IMR-90 (cell line): ENCODE measurements at places on chromosomes 3 and 15. TPM values are rescaled to one million over a fixed set of nuclear protein-coding genes. Genes with fewer than 3 reads are reported as not detected.

DNA sequence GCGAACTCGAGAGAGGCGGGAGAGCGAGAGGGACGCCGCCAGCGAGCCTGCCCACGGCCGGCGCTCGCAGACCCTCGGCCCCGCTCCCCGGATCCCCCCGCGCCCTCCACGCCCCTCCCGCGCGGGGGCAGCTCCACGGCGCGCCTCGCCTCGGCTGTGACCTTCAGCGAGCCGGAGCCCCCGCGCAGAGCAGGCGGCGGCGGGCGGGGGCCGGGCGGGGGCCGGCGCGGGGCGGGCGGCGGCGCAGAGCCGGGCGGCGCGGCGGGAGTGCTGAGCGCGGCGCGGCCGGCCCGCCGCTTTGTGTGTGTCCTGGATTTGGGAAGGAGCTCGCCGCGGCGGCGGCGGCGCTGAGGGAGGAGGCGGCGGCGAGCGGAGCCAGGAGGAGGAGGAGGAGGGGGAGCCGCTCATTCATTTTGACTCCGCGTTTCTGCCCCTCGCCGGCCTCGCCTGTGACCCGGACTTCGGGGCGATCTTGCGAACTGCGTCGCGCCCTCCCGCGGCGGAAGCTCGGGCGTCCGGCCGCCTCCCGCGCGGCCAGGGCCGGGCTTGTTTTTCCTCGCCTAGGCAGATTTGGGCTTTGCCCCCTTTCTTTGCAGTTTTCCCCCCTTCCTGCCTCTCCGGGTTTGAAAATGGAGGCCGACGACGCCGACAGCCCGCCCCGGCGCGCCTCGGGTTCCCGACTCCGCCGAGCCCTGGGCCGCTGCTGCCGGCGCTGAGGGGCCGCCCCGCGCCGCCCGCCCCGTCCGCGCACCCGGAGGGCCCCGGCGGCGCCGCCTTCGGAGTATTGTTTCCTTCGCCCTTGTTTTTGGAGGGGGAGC lies 524 bp downstream of the IGF1R start:
- peak; percentile 47 for DNase-seq
- peak overlapping the region; percentile 78 for H3K27ac ChIP-seq
- no peaks in the 10 kb centered on the region for H3K36me3 ChIP-seq
- peak overlapping the region; percentile 85 for H3K4me3 ChIP-seq
- H3K27me3 ChIP-seq = peaks cover 10% of the 10 kb centered on the region

- H3K4me3 ChIP-seq = peak within 1 kb of the TSS; percentile 93
- peak; percentile 79 for DNase-seq
- H3K36me3 ChIP-seq = no peaks in the 10 kb centered on the region
- peaks cover 31% of the 10 kb centered on the region for H3K4me1 ChIP-seq
These were observed at the start of gene IDH2 for GRCh38 chr15:90101969-90102890. TSS of gene IDH2 (minus strand) at chr15:90102468. CDS start at chr15:90102390, 78 bp downstream.

FILIP1L gene
- 19.9 and 21.1 TPM in 2 replicates for total RNA-seq

DNA sequence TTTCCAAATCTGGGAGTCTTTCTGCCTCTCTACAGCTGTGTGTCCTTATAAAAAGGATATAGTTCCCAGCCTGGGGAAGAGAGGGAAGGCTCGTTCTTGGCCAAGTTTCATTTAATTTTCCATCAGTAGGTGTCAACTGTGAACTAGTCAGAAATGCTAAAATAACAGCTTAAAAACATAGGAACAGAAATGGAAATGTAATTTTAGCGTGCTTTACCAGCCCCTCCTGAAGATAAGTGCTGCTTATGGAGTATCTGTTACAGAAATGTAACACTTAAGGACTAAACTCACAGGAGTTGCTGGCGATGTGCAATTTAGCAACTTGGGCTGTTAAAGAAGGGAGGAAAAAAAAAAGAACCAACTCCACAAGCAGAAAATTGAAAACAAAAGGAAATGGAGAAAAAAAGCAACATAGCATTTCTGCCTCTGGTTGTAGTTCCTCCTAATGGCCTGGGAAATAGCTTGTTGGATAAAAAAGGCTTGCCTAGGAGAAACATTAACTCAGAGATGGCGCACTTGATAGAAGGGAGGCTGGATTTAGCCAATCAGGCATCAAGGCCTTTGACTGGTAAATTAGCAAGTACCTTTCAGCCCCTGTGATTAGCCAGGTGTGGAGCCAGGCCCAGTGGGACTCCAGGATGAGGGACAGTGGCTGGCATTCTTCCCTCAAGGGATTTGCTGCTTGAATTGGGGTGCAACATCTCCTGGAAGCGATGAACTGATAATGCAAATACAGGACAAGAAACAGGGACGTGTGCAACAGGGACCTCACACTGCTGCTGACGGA lies 84.3 kb downstream of the RPLP1 start:
- no peak overlapping the region for H3K4me3 ChIP-seq
- peaks cover 42% of the 10 kb centered on the region for H3K27me3 ChIP-seq
- no peak for DNase-seq
- H3K36me3 ChIP-seq = no peaks in the 10 kb centered on the region
- H3K4me1 ChIP-seq = peaks cover under 1% of the 10 kb centered on the region

ARNT2 gene
- total RNA-seq = 14.7 and 19.0 TPM in 2 replicates

DNA sequence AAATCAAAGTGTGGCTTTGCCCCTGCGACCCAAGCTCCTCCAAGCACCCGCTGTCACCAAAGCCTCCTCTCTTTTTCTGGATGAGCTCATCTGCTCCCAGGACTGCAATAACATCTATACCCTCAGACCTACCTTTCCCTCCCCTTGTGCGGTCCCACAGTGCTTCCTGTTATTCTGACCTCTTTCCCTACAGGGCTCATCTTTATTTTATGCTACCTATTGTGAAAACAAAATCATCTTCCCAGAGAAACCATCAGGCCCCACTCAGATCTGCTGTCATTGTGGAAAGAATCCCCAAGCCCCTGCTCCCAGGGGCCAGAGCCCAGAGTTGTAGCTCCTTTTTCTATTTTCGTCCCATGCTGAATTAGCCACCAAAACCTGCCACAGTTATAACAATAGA lies 162.2 kb downstream of the MEIS2 start:
- no peak overlapping the region for H3K27ac ChIP-seq
- DNase-seq = no peak
- no peaks in the 10 kb centered on the region for H3K27me3 ChIP-seq
- H3K4me3 ChIP-seq = no peak overlapping the region

DNA sequence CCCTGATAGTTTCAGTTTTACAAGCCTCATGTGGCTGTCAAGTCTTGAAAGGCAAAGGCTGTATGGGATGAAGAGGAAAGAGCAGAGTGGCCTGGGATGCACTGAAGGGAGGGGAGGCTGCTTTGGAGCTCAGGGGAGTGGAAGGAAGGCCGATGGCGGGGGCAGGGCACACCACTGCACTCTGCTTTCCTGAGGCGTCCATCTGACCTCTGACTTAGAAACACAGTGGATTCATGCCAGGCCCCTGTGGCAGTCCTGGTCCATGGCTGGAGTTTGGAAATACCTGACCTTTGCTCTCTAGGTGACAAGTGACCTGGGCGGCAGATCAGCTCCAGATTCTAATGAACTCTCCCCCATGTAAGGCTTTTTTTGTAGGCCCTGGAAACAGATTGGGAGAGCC lies 19.0 kb downstream of the FAH start:
- H3K27me3 ChIP-seq = no peaks in the 10 kb centered on the region
- peaks cover 11% of the 10 kb centered on the region for H3K36me3 ChIP-seq
- no peak overlapping the region for H3K4me3 ChIP-seq
- peaks cover 12% of the 10 kb centered on the region for H3K4me1 ChIP-seq
- H3K27ac ChIP-seq = no peak overlapping the region
- DNase-seq = no peak

DNA sequence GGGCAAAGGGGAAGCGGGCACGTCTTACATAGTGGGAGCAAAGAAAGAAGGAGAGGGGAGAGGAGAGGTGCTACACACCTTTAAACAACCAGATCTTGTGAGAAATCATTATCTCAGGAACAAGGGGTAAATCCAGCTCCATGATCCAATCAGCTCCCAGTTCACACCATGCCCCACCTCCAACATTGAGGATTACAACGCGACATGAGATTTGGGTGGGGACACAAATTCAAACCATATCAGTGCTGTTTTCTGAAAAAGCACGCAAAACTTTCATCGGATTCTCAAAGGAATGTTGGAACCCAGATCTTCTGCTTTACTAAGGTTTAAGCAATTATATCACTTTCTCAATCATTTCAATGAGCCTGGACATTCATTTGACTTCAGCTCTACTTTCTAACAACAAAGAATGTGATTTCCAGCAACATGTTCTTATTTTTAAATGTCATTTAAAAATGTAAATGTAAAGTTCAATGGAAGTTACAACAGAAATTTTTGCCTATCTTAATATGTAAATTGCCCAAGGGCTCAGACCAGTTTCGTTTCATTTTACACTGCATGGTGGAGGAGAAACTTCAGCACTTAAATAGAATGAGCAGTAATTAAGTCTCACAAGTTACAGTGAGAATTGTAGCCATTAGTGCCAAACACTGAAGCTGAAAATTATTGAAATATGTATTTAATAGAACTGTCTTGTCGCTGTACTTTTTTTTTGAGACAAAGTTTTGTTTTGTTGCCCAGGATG lies 8.4 kb upstream of the CCDC54 start:
- peaks cover 8% of the 10 kb centered on the region for H3K4me1 ChIP-seq
- H3K4me3 ChIP-seq = no peak overlapping the region
- H3K27ac ChIP-seq = no peak overlapping the region
- H3K36me3 ChIP-seq = no peaks in the 10 kb centered on the region
- no peaks in the 10 kb centered on the region for H3K27me3 ChIP-seq

DNA sequence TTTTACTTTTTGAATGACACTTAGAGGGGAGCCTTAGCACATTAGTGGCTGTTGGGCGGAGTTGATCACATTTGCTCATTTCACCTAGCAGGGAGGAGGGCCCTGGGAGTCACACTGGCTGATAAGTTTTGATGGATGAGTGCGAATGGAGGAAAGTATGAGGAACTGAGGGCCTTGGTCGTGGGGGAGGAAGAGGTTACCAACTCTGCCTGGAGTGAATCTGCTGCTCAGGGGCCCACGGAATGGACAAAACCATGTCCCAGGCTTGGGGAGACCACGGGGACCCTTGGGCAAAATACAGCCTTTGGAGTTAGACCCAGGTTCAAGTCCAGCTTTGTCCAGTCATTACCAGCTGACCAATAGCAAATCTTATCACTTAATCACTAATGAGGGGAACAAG lies 5.1 kb upstream of the FLNB start:
- H3K36me3 ChIP-seq = no peaks in the 10 kb centered on the region
- H3K27ac ChIP-seq = no peak overlapping the region
- H3K4me1 ChIP-seq = peaks cover 8% of the 10 kb centered on the region
- H3K4me3 ChIP-seq = no peak overlapping the region
- no peak for DNase-seq
- H3K27me3 ChIP-seq = no peaks in the 10 kb centered on the region

SST gene
- total RNA-seq = not detected in 2 replicates

DNA sequence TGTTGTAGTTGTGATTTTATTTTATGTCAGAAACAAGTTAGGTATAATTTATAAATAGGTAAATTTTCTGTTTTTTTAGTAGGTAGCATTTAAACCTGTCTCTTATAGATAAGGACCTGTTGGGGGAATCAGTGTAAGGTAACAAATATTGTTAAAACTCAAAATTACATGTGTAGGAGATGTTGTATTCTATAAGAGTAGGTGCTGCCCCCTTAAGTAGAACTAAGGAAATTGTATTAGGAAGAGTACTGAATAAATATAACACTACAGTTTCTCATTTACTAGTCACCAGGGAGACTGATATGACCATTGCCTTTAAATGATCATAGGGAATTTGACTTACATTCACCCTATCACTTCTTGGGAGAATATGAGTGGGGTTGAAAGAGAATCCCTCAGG lies 31.2 kb downstream of the SLC25A36 start:
- peak; percentile 26 for DNase-seq
- H3K27me3 ChIP-seq = no peaks in the 10 kb centered on the region
- peaks cover 4% of the 10 kb centered on the region; the same call in 1 of the 2 replicates for H3K36me3 ChIP-seq
- H3K4me1 ChIP-seq = no peaks in the 10 kb centered on the region
- no peak overlapping the region for H3K4me3 ChIP-seq
- no peak overlapping the region for H3K27ac ChIP-seq

IRAK2 gene
- total RNA-seq = 8.1 and 8.6 TPM in 2 replicates

DNA sequence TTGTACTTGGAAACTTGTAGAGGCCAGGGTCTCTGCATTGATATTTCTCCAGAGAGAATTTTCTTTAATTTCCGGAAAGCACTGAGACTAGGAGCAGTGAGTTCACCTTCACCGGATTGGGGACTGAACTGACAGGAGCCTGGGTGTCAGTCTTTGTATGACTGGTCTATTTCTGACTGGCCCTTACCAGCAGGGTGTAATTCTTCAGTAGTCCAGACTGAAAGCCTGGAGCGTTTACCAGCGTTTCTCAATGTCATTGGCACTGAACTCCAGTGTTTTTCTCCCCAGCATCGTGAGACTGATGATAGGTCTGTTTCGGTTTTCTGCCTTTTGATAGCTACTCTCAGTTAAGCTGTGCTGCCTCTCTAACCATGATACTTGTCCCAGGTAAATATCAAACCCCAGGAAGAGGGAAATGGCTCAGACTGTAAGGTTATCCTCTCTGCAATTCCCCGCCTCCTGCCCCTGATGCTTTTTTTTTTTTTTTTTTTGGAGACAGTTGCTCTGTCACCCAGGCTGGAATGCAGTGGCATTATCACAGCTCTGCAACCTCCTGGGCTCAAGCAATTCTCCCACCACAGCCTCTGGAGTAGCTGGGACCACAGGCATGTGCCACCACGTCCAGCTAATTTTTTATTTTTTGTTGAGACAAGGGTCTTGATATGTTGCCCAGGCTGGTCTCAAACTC lies 103.6 kb downstream of the CACNA2D3 start:
- H3K4me1 ChIP-seq = no peaks in the 10 kb centered on the region
- no peaks in the 10 kb centered on the region for H3K27me3 ChIP-seq
- no peak overlapping the region for H3K4me3 ChIP-seq
- no peak overlapping the region for H3K27ac ChIP-seq
- H3K36me3 ChIP-seq = no peaks in the 10 kb centered on the region
- DNase-seq = no peak

DNA sequence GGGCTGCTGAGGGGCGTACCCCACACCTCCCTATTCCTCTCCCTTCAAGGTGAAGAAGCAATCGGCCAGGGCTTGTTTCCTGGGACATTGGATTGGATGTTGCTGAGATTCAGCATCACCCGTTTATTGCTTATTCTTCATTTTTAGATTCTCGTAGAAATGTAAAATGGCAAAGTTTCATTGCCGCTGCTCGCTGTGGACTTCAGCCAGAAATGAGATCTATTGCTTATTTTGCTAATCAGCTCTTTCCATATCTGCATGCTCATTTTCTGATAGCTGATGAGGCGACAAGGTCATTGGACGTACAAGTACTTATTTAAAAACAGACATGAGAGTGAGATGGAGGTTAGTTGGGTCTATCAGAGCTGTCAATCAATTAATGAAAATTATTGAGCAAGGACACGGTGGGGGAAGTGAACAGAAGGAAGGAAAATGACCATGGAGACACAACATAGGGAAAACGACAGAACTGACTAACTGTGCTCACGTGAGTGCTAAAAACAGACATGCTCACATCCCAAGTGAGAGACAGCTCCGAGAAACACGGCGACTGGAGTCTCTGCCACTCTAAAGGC lies 471.2 kb downstream of the NR2F2 start:
- H3K4me1 ChIP-seq = no peaks in the 10 kb centered on the region
- H3K36me3 ChIP-seq = no peaks in the 10 kb centered on the region
- H3K27ac ChIP-seq = no peak overlapping the region
- H3K4me3 ChIP-seq = no peak overlapping the region
- no peaks in the 10 kb centered on the region for H3K27me3 ChIP-seq

BAHD1 gene
- 3.0 and 3.6 TPM in 2 replicates for total RNA-seq

GRCh38 chr3:127955728-127956127 lies 40.7 kb downstream of the KBTBD12 start:
- H3K27me3 ChIP-seq = peaks cover 20% of the 10 kb centered on the region
- no peak for DNase-seq
- no peak overlapping the region for H3K27ac ChIP-seq
- H3K4me3 ChIP-seq = no peak overlapping the region
- 0 out of 2 replicates have a peak, but pooled peaks cover 3% of the 10 kb centered on the region for H3K4me1 ChIP-seq
- H3K36me3 ChIP-seq = no peaks in the 10 kb centered on the region

KNG1 gene
- not detected in 2 replicates for total RNA-seq

LRRK1 gene
- total RNA-seq = 1.9 and 3.0 TPM in 2 replicates
